AG10803 (cell line): ENCODE measurements at places on chromosomes 5 and 9.

GRCh38 chr9:78031444-78031892 lies at the start of gene GNAQ:
TSS of gene GNAQ (minus strand) at chr9:78031811. CDS start at chr9:78031235, 576 bp downstream.
- no peak for DNase-seq

- DNase-seq: no peak
These were observed 54.1 kb downstream of the PWWP2A start for GRCh38 chr5:160064995-160065614.

GRCh38 chr5:128708841-128709240 lies 170.8 kb upstream of the FBN2 start:
- DNase-seq: no peak

DNA sequence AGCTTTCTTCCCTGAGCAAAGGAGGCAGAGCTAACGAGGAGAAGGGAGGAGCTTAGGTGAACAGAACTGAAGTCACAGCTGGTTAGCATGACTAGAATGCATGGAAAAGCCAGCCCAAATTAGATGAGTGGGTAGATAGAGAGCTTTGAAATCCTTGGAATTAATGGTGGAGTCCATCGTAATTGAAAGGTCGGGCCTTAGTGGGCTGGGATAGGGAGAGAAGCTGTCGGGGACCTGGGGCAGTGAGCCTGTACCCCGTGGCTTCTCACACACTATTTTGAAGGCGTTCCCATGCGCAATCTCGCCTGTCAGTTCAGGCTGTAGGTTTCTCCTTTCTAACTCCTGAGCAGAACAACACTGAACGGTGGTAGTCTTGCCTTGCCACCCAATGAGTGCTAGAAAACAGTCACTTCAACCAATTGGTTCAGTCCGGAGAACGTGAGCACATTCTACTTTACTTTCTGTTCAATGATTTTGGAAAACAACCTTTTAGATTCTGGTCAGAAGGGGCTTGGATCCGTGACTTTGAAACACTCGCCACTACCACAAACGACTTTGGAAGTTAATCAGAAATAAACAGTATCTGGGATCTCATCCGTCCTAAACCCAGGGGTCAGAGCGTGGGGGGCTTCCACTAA lies 655 bp upstream of the RAI14 start:
- peak; percentile 86 for DNase-seq

- no peak for DNase-seq
These were observed 41.9 kb downstream of the INSYN2B start for GRCh38 chr5:169938439-169938838.

GRCh38 chr5:81609810-81610375 lies 141.0 kb downstream of the SSBP2 start:
- DNase-seq: no peak

GRCh38 chr5:98791898-98792580 lies 18.6 kb downstream of the RGMB start:
- no peak for DNase-seq

DNA sequence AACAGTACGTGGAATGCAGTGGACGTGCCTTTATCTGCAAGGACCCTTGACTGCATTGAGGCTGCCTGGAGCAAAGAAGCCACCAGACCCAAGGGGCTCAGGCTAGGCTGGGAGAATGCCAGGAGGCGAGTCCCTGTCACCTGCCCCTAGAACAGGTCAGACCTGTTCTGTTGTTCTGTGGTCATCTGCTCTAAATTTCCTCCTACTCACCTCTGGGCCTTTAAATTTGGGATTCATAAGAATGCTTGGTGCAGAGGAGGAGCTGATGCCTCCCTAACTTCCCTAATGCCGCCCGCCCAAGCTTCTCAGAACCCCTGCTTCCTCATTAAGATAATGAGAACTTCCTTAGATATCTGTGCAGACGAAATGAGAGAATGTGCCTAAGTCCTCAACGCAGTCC lies 32.0 kb downstream of the DAPK1 start:
- DNase-seq: no peak

GRCh38 chr5:14826714-14827113 lies 44.9 kb downstream of the ANKH start:
- no peak for DNase-seq

DNA sequence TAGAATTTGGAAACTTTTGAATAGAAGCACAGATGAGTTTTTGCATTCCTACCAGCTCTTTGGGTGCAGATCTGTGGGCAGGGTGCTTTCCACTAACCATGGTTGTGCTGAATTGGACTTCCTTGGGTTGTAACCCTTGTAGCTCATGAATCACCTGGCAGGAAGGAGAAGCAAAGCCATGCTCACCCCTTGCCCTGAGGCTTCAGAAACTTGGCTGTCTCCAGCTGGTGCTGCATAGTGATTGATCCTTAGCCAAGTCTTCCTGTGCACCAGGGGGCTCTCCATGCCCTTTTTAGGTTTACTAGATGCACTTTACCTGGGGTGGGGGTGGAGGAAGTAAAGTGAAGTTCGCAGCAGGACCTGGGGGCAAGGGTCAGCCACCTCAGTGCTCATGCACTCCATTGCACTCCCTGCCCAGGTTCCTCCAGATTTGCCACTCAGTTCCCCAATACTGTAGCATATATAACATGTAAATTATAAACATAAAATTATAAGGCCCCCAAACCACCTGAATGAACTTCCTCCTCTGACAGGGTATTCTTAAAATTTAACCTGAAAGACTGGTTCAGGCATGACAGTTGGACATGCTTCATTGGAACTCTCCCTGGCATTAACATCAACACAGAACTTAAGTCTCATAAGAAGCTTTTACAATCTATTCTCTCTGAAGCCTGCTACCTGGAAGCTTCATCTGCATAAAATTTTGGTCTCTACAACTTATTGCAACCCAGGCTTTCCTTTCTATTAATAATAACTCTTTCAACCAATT lies 25.8 kb upstream of the IFNA14 start:
- DNase-seq: no peak

DNA sequence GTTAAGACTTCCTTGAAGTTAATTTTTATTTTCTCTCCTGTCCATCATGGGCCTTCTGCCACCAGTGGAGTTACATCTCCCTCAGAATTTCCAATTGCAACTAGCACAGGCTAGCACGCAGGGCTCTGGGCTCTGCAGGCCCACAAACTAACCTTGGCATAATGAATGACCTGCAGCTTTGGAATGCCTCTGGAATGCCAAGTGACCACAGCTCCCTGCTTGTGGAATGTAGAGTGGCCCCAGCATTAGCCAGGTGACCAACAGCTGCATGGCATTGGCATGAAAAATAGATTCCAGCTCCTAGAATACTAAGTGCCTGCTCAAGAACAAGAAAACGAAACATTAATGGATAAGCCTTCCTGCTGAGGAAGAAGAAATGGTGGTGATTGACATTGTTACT lies 726.1 kb downstream of the BRINP1 start:
- DNase-seq: peak; percentile 77

GRCh38 chr9:14348373-14349145 lies 34.6 kb upstream of the NFIB start:
- no peak for DNase-seq

DNA sequence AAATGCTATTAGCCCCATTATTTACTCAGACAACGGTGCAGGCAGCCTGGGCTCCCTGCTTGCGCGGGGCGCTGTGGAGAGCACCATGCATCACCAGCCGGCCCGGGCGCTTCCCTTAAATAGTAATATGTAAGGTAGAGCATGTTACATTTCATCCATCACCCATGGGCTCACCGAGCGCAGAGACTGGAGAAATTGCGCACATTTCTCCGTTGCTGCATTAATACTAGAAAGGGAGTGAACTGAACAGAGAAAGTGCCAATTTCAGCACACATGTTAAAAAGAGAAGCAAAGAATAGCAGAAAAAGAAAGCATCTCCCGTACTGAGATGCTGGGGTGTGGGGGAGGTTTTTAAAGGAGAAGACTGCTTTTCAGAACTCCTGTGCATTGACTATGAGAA lies 400.3 kb downstream of the ZSWIM6 start:
- no peak for DNase-seq

DNA sequence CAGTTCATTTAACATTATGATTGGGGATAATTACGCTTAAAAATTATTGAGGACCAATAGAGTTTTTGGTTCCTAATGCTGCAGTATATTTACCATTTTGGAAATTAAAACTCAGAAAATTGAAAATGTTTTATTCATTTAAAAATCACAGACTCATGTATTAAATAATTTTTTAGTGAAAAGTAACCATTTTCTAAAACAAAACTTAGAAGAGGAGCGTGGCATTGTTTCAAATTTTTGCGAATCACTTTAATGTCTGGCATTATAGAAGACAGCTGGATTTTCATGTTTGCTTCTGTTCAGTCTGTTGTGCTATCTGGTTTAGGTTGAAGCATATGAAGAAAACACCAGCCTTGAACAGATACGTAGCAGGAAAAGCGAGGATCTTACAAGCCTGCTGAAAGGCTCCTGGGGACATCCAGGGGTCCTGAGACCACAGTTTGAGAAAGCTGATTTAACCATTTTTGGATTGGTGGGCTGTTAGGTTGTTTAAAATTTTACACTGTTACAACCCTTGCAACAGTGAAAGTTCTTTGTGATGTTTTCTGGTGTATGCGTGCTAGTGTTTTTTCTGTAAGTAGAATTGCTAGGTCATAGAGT lies 1.6 kb downstream of the ZFYVE16 start:
- peak; percentile 5 for DNase-seq

DNA sequence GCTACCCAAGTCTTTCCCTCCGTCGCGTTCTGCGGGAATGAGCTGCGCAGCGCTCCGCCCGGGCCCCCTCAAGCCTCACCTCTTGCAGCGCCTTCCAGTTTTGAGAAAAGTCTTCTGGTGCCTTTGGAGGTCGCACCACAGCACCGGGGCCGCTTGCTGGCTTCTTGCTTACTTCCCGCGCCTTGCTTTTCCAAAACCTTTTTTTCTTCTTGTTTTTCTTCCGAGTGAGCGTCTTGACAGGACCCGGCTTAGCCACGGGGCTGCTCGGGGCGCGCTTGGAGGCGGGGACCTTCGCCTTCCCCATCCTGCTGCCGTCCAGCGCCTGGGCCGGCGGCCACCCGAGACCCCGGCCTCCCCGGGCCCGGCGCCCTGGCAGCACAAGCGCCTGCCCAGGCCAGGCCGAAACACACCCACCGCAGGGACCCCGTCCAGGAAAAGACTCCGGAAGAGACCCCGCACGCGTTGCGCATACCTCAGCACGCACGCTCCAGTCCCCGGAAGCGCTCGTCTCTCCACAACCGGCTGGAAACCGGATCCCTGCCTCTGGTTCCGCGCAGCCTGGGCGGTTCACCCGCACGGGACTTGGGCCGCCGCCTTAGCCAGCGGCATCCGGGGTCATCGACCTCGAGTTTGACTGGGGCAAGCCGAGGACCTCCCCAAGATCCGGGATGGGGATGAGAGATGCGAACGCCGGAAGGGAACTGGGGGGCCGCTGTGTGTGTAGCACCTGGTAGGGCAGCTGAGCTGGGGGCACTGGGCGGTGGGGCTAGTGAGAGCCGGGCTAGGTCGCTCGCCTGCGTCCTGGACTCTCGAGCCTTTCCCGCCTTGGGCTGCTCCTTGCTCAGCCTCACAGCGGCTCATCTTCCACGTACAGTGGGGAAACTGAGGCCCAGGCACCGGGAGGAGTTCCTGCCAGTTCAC lies at the start of gene REXO4:
REXO4 (minus strand) TSS at position 470 of the 921 bp plus-strand sequence; CDS start at position 304, 166 bp downstream.
- DNase-seq: peak; percentile 86

- DNase-seq: no peak
These were observed 75.1 kb upstream of the ATG10 start for GRCh38 chr5:81896764-81897163.

GRCh38 chr9:23587433-23587832 lies 238.6 kb downstream of the ELAVL2 start:
- no peak for DNase-seq

- DNase-seq: peak; percentile 65
These were observed 11.9 kb upstream of the MELK start for GRCh38 chr9:36560771-36561170.

DNA sequence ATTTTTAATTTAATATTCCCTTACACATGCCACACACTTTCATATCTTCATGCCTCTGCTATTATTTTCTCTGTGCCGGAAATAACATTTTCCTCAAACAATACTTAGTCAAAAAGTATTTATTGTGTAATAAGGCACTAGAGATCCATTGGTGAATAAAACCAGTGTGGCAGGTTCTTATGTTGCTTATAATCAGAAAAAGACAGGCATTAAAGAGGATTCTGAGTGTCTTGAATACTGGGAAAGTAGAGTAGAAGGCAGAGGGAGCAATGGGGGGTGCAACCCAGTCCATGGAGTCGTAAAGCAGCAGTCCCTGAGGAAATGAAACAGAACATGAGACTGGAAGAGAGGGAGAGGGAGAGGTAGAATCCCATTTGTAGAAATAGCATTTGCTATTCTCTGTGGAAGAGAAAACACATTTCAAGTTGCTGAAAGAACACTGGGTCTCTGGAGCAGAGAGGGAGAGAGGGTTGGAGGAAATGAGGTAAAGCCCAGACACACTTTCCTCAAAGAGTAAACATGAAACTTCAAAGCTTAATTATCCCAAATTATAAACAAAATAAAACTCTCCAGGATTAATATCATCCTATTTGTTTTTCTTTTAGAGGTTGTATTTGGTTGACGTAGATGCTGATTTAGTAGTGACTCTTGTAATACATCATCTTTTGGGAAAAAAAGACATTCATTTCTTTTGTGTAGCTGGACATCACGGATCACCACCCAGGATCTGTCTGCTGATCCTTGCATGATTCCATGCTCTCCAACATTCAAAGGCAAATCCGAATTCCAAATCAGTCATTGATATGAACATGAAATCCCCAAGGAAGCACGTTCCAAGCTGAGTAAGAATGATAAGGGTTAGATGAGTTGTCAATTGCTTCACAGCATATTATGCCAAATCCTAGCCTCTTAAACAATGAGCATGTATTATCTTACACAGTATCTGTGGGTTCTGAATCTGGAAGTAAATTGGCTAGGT lies 37.4 kb upstream of the GRAMD2B start:
- peak; percentile 19 for DNase-seq

GRCh38 chr5:15124871-15125568 lies 253.4 kb upstream of the ANKH start:
- no peak for DNase-seq

DNA sequence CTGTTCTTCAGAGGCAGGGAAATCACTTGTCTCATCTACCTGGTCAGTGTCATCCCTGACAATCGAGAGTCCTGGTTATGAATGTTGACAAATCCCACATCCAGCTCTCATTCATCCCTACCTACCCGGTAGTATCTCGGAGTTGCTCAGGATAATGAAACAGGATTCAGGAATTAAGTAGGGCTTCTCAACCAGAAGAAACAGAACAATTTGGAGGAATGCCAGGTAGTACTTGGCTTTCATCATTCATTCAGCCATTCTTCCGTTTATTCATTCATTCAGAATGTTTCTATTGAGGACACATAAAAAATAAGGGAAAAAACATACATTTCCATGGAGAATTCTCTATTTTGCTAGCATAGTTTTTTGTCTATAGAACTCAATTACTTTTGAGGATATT lies 195.0 kb downstream of the ARHGEF28 start:
- no peak for DNase-seq

GRCh38 chr9:6605202-6605601 lies 40.3 kb downstream of the GLDC start:
- no peak for DNase-seq
